ENCODE measurements at places on chromosomes 6 and 20.
A peak's percentile ranks its signal among the peaks of the same experiment; 100 is the strongest.

DNA sequence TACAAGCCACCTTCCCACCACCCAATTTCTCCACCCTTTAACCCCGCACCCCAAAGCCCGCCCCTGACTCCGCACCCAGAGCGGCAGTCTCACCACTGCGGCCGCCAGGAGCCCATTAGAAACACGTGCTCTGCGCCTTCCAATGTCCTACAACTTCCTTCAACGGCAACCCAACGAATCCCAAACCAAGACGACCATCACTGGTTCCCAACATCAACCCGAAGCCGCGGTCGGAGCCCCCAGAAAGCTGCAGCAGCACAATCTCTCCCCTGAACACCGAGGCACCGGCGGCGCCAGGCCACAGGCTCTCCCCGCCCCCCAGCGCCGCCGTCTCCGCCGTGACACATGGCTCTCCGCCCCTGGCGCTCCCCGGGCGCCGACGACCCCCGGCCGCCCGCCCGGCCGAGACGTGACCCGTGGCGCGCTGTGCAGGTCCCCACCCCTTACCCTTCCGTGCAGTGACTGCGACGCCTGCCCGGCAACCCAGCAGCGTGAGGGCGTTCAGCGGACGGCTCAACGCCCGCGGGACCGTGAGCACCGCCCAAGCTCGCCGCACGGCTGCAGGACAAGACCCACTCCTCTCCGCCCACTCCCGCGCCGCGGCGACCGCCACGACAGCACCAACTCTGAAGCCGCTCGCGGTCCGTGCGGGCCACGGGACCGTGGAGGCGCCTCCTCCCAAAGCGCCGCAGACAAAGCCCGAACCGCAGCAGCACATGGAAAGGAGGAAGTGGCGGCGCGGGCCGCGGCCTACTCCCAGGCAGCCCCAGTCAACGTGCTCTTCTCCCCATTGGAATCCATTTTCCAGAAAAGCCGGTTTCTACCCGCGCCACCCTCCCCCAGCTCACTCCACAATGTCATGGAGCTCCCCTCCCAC is 551 bp downstream of the SYNCRIP start:
- DNase-seq: peak; percentile 37

GRCh38 chr20:10633718-10634117 is 40.1 kb downstream of the JAG1 start:
- DNase-seq: no peak

DNA sequence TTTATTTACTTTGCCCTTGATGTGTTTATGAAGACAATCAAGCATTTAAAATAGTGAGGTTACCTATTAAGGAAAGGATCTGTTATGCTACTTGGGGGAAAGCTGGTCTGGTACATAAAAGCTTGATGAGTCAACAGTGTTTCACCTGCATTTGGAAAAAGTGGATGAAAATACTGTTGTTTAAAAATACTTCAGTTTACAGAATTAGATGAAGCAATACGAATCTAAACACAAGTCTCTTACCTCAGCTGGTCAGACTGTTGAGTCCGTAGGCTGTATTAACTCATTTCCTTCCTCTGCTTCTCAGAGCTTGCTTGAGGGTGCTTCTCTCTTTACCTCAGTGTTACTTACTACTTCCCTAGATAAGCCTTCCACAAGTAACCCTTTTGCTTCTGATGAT is 36.1 kb downstream of the NKX2-4 start:
- DNase-seq: no peak

GRCh38 chr20:37697314-37697713 is 3.5 kb downstream of the CTNNBL1 start:
- no peak for DNase-seq

- no peak for DNase-seq
Observed at GRCh38 chr6:110173506-110174132, 5.9 kb downstream of the WASF1 start.

GRCh38 chr20:34164381-34164984 is 52.4 kb upstream of the EIF2S2 start:
- DNase-seq: no peak

GRCh38 chr6:3876866-3877265 is 27.7 kb downstream of the FAM50B start:
- DNase-seq: no peak

DNA sequence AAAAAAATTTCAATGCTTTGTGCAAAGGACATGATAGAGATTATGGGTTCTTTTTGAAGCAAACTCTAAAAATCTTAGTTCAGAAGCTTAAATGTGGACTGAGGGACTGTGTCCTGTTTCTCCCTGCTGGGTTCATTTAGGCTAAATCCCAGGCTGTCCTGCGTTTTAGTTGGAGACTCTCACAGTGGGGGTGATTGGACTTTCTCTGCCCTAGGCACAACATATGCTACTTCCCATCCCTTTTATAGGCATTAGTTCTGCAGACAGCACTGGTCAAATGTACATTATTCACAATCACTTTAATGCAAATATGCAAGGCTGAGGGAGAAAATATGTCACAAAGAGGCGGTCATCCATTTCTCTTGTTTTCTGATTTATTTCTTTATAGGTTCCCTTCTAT is 71.3 kb downstream of the TFAP2B start:
- no peak for DNase-seq

DNA sequence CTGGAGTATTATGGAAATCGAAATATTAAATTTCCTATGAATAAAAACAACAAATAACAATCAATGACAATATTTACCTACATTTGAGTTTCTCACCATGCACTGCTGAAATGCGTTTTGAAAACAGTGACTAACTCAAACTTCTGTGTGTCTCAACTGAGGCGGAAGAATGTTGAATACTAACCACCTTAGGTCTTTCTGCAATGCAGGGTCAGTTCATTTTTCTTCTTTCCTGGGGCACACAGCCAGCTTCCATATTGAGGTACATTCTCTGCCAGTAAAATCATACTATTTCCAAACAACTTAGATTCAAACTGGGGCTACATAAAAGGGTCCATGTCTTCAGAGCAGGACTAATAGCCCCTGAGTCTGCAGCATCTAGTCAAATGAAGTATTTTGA is 310.1 kb downstream of the UTRN start:
- DNase-seq: no peak

DNA sequence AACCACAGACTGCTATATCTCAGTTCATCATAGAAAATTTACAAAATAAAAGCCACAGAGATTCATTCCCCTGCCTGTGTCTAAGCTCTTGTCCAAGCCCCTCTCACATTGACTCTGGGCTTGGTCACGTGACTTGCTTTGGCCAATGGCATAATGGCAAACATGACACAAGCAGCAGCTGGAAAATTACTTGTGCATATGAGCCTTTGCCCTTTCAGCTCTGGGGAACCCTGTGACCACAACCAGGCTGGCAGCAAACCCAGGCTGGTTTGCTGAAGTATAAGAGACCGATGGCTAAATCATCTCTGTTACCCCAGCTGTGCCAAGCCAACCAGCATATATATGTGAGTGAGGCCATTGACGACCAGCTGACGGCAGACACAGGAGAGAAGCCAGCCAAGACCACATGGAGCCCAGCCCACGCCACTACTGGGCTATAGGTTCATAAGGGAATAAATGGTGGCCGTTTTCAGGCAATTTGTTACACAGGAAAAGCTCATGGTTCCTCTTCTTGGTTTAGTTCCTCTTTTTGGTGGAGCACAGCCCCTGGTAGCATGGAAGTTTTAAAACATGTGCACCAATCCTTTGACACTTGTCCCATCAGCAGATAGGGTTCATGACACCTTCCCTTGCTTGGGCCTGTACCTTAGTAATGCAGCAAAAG is 31.8 kb upstream of the RSPO4 start:
- DNase-seq: no peak

- DNase-seq: no peak
Observed at GRCh38 chr20:54043076-54043967, 27.1 kb downstream of the BCAS1 start.

- DNase-seq: no peak
Observed at GRCh38 chr6:132089173-132089572, 138.0 kb upstream of the CCN2 start.

- DNase-seq: no peak
Observed at GRCh38 chr6:124131259-124131658, 327.6 kb downstream of the NKAIN2 start.

DNA sequence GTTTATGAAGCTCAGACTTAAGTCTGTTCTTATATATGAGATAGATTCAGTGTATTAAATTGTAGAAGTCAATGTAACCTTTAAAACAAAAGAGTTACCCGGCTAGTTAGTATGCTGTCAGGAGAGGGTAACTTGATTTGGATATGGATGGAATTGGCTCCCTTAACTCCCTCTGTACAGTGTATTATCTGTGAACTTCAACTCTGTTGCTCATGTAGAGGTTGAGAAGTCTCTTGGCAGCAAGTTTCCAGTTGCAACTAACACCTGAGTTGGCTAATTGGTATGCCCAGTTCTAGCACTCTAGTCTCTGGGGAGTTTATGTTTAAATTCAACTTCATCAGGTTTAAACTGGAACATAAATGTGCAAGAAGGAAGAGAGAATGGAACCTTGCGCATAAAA is 111.0 kb downstream of the NCOA3 start:
- DNase-seq: no peak

- DNase-seq: no peak
Observed at GRCh38 chr6:139996253-139996834, 621.9 kb upstream of the CITED2 start.

GRCh38 chr6:132936646-132937045 is 122.3 kb downstream of the RPS12 start:
- no peak for DNase-seq

DNA sequence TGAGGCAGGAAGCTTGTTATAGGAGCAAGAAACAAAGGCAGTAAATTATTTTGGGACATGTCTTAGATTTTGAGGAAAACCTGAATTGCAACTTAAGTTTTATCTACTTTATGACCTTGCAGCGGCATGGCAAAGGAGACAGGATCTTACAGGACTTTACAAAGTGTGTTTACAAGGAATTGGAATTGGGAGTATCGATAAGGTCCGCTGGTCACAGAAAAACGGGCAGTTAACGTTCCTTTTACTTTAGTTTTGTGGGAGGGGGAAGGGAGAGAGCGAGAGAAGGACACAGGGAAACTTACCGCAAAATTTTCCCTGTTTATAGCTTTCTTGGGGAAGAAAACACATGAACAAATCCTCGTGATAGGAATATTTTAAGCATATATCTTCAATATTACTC is 1607.2 kb downstream of the GRIK2 start:
- no peak for DNase-seq

- DNase-seq: no peak
Observed at GRCh38 chr6:138378463-138378862, 758 bp downstream of the SMIM28 start.
